OCI-M1 (cell line): ENCODE measurements at places on chromosomes 1 and 21.
A peak's percentile ranks its signal among the peaks of the same experiment; 100 is the strongest.

GRCh38 chr1:225476100-225476511 is 48.3 kb upstream of the LBR start:
- DNase-seq: no peak

- no peak for DNase-seq
Measured at GRCh38 chr21:45366931-45367401, 38.0 kb upstream of the COL18A1 start.

DNA sequence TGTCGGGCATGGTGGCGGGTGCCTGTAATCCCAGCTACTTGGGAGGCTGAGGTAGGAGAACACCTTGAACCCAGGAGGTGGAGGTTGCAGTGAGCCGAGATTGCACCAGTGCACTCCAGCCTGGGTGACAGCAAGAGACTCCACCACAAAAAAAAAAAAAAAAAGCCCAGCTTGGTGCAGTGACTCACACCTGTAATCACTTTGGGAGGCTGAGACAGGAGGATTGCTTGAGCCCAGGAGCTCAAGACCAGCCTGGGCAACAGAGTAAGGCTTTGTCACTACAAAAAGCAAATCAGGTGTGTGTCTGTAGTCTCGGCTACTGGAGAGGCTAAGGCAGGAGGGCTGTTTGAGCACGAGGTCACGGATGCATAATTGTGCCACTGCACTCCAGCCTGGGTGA is 5.0 kb upstream of the H6PD start:
- DNase-seq: no peak

DNA sequence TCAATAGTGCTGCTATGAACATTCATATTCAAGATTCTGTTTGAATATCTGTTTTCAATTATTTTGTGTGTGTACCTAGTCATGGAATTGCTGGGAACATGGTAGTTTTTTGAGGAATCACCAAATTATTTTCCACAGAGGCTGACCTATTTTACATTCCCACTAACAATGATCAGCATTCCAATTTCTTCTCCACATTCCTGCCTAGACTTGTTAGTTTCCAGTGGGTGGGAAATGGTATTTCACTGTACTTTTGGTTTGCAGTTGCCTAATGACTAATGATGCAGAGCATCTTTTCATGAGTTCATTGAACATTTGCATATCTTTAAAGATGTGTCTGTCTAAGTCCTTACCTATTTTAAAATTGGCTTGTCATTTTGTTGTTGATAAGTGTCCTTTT is 1182.6 kb upstream of the B3GALT2 start:
- no peak for DNase-seq

DNA sequence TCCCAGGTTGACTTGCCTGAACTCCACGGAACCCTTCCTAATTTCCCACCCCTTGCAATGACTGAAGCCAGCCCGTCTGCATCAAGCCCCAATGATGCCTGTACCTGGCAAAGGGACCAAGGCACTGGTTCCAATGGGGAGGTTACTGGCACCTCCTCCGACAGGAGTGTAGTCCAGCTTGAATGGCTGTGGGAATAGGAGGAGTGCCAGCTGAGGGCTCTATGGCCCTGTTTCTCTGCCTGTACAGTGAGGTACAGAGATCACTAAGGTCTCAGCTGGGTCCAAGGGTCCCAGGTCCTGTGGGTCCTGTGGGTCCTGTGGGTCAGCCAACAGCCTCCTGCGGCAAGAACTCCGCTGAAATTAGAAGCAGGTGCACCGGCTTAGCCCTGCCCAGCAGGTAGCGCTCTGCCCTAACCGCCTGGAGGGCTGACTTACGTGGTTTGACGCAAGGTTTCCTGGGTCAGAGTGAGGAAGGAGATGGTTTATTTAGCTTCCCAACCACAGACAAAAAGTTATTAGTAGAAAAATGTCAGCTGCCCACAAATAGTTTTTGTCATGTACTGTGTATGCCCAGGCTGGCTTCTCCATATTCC is 9.9 kb upstream of the SPRR4 start:
- DNase-seq: no peak

DNA sequence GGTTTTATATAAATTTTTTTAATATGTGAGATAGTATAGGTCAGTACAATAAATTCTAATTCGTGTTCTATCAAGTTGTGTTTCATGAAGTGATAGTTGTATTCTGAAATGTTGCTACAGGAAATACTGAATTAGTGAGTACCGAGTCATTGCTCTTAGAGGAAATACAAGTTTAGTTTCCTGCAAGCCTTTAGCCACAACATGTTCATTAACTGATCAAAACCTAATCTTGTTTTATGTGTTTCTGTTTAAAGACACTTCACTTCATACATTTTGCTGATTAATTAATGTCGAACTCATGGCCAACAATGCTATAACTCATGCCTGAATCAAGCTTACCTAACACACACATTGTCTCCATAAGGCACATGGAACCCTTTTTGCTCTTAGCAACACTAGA is 43.6 kb downstream of the LRRC7 start:
- DNase-seq: peak; percentile 53

DNA sequence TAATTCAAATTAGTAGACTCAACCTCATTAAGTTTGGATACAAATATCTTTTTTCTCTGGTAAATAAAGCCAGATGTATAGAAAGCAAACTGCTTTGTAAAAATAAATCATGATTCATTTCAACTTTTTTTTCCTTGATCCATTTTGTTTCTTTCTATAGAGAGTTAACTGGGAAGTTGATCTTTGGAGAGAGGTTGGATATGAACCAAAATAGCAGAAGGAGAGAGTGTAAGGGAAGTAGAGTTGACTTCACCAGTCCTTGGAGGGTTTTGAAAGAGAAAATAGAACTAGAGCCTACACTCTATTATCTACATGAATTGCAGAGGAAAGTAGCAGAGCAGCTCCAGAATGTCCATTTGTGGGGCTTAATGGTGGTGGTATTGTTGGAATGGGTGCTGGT is 243.8 kb downstream of the ADGRL2 start:
- no peak for DNase-seq

DNA sequence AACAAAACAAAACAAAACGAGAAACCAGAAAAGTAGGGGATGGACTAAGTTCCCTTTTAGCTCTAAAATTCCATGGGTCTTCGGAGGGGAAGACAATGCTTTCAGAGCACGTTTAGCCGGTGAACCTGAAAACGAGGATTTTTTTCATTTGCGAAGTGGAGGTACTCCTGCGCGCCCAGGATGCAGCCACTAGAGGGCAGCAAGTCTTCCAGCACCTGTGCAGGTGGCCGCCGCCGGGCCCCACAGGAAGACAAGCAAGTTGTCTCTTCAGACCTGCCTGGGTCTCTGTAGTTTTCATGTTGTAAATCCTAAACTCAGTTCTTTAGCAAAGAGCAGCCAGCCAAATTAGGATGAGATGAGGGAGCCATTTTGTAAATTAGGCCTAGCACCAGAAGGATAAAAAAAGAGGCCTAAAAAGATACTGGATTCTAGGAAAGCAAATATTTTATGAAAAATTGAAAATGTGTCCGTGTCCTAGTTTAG is 17.7 kb upstream of the SNX27 start:
- DNase-seq: peak; percentile 67

- peak; percentile 82 for DNase-seq
Measured at GRCh38 chr1:247487057-247487456, 29.2 kb upstream of the OR2B11 start.

DNA sequence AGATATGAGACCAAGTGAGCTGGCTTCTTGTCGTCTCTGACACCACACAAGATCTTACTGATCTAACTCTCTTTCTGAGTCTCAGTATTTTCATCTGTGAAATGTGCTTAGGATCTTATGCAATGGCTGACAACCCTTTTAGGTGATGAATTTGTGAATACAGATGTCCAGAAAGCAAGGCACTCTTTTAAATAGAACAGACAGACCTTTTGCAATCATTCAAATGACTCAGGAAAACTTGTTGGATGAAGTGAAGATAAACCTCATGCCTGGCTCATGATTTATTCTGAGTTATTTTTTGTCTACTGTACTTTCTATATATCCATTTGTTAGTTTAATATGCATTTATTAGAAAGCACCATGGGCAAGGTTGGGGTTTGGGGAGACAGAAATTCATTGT is 411.3 kb downstream of the PTPRU start:
- DNase-seq: no peak

DNA sequence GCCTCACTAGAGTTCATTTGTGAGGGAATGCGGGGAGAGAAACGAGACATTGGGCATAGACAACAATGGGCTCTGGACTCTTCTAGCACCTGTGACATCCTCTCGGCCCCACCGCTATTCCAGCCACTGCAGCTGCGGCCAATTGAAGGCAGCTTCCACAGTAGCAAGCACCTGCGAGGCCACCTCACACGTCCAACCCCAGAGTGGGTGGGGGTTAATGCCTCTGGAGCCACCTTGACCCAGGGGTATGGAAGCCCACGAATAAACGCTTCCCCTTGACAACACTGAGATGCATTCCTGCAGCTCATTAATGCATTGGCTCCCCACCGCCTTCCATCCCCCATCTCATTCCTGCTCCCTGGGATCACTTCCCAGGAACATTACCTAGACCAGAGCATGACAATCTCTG is 104.4 kb downstream of the GLIS1 start:
- no peak for DNase-seq

GRCh38 chr1:198845271-198845670 is 206.4 kb downstream of the PTPRC start:
- no peak for DNase-seq

DNA sequence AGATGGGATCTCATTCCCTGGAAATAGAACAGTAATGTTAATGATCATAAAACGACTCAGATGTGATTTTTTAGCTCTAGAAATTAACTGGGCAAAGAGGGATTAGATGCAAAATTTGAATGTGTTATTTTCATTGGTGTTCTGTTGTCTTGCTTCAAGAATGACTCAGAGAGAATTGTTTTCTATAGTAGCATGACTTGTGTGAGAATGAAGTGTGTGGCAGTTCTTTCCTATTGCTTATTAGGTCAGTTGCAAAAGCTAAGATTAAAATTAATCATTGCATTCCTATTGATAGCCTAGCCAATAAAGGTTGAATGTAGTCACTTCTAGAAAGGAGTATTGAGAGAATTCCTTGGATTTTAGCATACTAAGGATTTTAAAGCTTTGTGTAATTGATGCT is 22.9 kb downstream of the SPEN start:
- no peak for DNase-seq

DNA sequence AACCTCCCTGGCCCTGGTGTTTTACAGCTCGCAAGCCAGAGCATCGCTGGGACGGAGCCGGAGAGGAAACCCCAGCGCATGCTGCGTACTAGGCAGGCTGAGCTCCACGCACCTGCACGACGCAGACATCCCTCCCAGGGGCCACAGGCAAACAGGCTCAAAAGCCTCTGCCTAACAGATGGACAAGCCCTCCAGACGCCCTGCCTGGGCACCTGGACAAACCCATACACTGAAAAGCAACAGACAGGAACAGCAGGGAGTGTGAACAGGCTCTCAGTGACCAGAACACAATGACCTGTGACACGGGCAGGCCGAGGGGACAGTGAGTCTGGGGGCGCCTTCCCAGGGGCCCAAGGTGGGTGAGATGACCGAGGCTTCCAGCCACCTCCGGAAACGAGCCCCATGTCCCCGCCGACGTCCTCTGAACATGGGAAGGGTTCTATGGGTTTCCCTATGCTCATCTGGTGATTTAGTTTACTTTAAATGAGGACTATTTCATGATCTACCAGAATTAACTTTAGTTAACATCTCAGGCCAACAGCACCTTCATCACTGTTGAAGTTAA is 40.3 kb downstream of the NPHP4 start:
- no peak for DNase-seq

GRCh38 chr1:222247811-222248310 is 300.0 kb downstream of the HHIPL2 start:
- DNase-seq: no peak

DNA sequence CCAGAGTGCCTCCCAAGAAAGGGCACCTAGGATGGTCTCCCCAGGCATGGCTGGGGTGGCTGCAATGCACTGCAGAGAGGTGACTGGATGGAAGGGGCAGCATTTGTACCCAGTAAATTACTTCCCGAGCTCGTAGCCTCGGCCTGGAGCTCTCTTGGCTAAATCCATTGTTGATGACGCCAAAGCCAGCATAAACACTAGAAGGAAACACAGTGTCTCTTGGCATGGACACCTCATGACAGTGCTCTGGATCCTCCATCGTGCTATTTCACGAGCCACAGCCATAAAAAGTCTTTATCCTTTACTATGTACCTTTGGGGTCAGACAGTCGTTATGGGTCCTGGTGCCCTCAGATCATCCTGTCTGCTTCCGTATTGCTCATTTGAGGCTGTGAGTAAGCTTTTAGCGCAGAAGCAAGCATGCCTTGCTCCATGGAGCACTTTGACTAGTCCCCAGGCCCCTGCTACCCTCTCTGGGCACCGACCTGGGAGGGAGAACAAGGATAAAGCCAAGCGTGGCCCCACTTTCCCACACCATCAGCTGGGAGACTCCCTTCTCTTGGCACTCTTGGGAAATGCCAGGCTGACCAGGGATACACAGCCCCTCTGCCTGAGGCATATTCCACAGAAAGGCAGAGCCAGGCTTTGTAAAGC is 10.3 kb upstream of the PRELP start:
- DNase-seq: no peak

- no peak for DNase-seq
Measured at GRCh38 chr1:85295654-85296053, 19.2 kb upstream of the BCL10 start.

DNA sequence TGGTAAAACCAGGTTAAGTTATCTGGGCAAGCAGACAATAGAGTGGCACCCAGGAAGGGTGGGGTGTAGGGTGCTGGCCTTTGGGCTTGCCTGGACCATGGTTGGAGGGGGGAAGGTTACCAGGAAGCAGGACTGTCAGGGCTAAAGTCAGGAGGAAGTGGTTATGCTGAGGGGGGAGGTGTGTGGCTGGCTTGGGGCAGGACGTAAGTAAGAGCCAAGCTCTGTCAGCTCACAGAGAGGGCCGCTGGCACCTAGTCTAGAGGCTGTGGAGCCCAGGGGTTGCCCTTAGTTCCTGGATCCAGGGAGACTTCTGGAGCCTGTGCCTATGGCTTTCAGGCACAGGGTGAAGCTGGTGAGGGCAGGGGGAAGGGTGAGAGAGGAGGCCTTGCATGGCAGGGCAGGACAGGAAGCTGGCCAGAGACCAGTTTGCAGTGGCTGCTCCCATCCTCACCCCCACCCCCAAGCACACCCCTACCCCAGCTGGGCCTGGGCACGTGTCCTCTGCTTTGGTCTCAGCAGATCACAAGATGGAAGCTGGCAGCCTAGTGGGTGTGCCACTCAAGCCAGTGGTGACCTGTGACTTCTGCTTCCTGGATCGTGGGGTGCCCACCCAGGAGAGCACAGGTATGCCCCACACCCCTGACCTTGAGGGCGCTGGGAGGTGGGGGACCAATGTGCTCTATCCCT is 20.5 kb upstream of the SMYD3 start:
- DNase-seq: peak; percentile 66

- no peak for DNase-seq
Measured at GRCh38 chr1:210250998-210251679, 18.5 kb downstream of the SERTAD4 start.
